GF-D8 (cell line): ENCODE measurements at places on chromosomes 11 and 22.

DNA sequence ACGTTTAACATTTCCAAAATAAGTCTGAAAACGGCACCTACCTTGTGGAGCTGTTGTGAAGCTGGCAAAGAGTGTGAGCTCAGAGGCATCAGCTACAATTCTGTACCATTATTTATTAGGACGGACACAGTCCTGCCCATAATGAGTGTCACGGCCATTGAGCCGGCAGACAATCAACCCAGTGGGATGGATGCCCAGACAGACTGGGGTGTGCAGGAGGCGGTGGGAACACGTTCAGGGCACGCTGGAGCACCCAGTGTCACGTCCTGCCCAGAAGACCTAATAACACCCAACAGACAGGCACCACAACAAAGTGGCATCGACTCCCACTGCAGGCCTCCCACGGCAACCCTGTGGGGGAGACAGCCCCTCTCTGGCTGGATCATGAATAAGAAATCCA, 34.5 kb downstream of the TPST2 start:
- DNase-seq: no peak

GRCh38 chr11:107587306-107587979, 3.5 kb upstream of the ELMOD1 start:
- DNase-seq: no peak

- DNase-seq: no peak
Measured at GRCh38 chr11:83540728-83541127, 254.6 kb upstream of the CCDC90B start.

- no peak for DNase-seq
Measured at GRCh38 chr11:61034704-61035525, 63.4 kb downstream of the CD6 start.

- no peak for DNase-seq
Measured at GRCh38 chr22:44645531-44645930, 56.5 kb upstream of the PRR5 start.

GRCh38 chr11:76621868-76622267, 48.7 kb downstream of the LRRC32 start:
- DNase-seq: no peak

GRCh38 chr22:30586414-30586813, 5.3 kb downstream of the PES1 start:
- no peak for DNase-seq

GRCh38 chr11:36431429-36432092, 78.5 kb downstream of the TRAF6 start:
- no peak for DNase-seq

DNA sequence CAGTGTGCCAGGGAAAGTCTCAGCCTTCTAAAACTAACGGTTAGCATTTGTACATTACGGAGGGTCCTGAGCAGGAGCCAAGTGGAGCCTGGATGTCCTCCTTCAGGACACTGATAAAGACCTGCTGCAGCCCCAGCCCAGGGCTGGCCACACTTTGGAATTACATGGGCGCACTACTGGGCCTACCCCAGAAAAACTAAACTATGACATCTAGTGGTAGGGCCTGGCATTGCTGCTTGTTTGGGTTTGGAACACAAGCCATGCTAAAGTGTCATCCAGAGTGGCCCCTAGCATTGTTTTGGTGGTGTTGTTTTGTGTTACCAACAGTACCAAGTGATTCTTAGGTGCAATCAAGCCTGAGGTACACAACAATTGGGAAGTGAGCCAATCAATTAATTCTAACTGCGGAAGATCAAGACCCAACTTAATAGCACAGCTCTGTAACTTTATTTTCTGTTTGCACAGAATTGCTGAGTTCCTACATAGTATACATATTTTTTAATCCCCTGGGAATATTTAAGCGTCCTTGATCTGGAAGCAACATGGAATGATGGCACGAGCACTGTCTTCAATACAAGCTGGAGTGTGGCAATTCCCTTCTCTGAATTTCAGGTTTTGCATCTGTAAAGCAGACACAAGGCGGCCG, 340.7 kb downstream of the LARGE1 start:
- no peak for DNase-seq

DNA sequence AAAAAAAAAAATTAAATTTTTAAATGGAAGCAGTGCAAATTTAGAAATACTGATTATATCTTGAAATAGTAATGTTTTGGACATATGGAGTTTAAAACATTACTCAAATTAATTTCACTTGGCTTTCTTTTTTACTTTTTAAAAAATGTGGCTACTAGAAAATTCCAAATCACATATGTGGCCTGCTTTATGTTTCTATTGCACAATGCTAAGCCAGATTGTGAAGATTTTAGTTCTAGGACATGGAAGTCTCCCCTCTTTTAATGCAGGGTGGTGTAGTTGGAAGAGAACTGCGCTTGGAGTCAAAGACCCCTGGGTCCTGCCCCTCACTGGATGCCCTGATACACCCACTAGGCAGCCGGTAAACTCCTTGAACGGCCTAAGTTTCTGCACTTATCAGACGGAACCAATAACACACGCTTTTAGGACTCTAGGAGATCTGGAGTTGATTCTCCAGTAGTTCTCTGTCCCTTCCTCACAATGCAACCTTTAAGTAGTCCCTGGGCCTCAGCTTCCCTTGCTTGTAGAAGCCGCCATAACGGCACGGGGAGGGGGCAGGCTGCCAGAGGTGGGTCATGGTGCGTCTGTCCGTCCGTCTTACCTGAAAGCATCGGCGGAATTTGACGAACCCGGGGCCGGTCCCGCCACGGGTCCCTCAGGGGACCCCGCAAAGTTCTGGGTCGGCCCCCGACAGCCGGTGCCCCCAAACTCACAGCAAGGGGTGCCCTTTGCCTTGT, 505 bp downstream of the FAM227A start:
- no peak for DNase-seq

DNA sequence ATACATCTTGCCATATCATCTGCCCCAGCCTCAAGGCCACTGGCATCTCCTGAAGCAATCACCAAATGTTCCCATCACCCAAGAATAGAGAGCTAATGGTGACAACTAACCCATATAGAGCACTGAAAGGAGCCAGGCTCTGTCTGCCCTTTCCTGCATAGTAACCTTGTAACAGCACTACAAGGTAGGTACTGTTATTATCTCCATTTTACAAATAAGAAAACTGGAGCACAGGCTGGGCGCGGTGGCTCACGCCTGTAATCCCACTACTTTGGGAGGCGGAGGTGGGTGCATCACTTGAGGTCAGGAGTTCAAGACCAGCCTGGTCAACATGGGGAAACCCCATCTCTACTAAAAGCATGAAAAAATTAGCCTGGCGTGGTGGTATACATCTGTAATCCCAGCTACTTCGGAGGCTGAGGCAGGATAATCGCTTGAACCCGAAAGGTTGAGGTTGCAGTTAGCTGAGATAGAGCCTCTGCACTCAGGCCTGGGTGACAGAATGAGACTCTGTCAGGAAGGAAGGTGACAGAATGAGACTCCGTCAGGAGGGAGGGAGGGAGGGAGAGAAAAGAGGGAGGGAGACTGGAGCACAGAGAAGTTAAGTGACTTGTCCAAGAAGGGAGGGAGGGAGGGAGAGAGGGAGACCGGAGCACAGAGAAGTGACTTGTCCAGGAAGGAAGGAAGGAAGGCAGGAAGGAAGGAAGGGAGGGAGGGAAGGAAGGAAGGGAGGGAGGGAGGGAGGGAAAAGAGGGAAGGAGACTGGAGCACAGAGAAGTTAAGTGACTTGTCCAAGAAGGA, 2.2 kb downstream of the SLC35F2 start:
- DNase-seq: no peak
